ENCODE measurements at places on chromosomes 1 and 21.

DNA sequence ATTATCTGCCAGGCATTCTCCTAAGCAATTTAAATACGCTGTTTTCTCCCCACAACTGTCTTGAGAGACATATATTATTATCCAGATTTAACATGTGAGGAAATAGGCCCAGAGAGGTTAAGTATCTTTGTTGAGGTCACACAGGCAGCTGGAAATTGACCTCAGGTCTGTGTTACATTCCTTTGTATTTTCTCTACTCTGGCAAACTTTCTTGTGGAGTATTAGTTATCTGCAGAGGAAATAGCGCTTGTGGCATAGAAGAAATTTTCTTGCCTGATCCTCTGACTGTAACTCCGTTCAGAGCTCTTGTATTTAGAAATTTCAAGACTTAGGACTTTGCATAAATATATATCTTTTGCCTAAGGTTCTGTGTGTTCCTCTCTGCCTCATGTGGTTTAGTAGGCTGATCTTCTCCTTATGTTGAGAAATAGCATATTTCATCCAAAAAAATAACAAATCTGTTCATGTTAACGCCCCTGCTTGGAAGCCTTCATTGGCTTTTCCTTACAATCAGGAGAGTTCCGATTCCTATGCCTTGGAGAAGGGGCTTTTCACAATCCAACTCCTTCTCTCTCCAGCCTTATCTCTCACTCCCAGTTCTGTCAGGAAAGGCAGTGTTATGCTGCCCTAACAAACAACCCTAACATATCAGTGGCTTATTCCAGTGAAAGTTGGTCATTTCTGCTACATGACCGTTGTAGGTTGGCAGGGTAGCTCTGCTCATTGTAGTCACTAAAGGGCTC lies 2.5 kb upstream of the JUN start:
- no peak for DNase-seq

GRCh38 chr1:90387805-90388204 lies 329.3 kb downstream of the BARHL2 start:
- no peak for DNase-seq

DNA sequence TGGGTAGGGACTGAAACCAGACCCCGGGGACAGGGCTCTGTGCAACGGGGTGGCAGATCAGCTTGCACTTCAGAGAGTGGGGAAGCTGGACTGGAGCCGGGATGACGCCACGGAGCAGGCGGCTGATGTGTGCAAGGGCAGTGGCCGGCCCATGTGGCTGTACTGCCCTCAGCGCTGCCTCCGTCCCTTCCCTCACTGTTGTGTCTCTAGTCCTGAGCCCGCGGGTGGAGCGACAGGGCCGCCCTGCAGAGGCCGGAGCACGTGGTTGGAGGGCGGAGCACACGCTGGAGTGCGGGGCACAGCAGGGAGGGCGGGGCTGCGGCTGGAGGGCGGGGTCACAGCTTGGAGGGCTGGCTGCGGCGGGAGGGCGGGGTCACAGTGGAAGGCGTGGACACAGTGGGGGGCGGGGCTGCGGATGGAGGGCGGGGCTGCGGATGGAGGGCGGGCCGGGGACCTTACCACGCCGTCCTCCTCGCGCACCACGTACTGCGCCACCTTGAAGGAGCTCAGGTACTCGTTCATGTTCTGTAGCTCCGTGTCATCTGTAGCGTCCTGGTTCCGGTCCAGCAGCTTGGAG lies 52.4 kb downstream of the CHD5 start:
- DNase-seq = no peak

DNA sequence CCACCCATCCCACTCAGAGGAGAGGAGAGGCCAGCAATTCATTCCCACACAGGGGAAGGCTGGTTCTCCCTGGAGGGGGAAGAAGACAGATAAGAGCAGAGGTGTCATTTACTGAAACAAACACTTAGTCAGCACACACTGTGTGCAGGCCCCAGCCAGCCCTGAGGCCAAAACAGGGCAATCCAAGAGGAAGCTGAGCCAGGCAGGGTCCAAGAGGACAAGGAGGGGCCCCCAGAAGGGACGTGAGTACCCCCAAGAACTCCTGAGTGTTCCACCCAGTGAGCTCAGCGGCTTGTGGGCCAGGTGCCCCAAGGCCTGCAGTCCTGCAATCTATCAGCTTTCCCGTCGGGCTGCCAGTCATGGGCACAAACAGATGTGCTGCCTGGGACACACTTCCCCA lies 15.8 kb downstream of the ADGRB2 start:
- no peak for DNase-seq

DNA sequence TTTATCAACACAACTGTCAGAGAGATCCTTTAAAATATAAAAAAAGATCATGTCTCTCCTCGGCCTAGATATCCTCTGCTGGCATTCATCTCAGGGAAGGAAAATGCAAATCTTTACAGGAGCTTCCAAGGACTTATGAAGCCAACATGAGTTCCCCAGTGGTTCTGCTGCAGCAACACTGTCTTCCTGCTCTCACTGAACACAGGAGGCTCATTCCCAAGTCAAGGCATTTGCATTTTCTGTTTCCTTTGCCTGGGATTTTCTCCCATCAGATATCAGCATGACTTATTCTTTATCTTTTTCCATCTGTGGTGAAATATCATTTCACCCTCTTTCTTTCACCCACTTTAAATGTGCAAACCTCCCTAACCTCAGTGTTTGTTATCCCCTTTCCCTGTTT lies 513.8 kb upstream of the ZP4 start:
- DNase-seq = no peak

- DNase-seq = no peak
These were observed 104.3 kb downstream of the RYR2 start for GRCh38 chr1:237146241-237146640.

DNA sequence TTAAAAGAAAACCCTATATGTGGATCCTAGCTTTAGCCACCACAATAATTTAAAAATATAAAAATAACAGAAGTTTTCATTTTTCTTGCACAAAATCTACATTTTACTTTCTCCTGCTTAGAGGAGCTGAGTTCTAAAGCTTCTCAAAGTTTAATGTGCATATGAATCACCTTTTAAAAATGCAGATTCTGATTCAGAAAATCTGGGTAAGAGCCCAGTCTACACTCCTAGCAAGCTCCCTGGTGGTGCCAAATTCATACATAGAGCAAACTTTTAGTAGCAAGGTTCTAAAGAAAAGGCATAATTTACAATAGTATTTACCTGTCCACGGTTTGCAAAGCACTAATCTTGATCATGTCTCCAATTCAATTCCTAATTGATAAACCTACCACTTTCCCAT lies 19.3 kb downstream of the RSBN1 start:
- no peak for DNase-seq

- DNase-seq = no peak
These were observed 67.9 kb upstream of the KIRREL1 start for GRCh38 chr1:157925419-157926166.

DNA sequence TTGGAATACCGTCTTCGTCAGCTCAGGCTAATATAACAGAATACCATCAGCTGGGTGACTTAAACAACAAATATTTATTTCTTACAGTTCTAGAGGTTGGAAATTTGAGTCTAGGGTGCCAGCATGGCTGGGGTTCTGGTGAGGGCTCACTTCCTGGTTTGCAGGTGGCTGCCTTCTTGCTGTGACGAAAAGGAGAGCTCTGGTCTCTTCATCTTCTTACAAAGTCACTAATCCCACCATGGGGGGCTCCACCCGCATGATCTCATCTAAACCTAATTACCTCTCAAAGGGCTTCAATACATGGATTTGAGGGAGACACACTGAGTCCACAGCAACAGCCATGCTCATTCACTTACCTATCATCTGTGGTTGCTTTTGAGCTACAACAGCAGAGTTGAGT lies 78.3 kb downstream of the PSMG1 start:
- no peak for DNase-seq

GRCh38 chr1:231581859-231582258 lies 44.7 kb upstream of the DISC1 start:
- DNase-seq = no peak

- no peak for DNase-seq
These were observed 29.9 kb downstream of the FMO4 start for GRCh38 chr1:171343727-171344472.

- DNase-seq = no peak
These were observed 153.9 kb upstream of the SPAG17 start for GRCh38 chr1:118338936-118339335.

GRCh38 chr1:100449477-100449876 lies 88.5 kb upstream of the GPR88 start:
- no peak for DNase-seq

DNA sequence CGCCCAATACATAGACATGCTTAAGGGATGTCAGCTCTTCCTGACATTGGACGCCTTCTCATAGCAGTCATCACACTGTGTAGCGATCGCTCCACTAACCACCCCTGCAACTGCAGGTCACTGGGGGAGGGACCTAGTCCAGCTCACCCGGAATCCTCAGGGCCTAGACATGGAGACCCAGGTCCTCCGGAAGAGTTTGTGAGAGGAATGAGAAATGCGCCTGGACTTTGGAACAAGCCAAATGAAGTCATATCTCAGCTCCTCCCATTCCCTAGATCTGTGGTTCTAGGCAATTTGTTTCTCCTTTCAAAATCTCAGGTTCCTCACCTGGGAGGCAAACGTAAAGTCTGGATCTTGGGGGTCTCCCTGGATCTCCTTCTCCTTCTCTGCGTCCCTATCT lies 253.3 kb downstream of the KAZN start:
- no peak for DNase-seq

Data from mesenteric fat pad (tissue), 1 donor.